Erythroblast (primary cell): ENCODE measurements at places on chromosomes 12 and 14.

DNA sequence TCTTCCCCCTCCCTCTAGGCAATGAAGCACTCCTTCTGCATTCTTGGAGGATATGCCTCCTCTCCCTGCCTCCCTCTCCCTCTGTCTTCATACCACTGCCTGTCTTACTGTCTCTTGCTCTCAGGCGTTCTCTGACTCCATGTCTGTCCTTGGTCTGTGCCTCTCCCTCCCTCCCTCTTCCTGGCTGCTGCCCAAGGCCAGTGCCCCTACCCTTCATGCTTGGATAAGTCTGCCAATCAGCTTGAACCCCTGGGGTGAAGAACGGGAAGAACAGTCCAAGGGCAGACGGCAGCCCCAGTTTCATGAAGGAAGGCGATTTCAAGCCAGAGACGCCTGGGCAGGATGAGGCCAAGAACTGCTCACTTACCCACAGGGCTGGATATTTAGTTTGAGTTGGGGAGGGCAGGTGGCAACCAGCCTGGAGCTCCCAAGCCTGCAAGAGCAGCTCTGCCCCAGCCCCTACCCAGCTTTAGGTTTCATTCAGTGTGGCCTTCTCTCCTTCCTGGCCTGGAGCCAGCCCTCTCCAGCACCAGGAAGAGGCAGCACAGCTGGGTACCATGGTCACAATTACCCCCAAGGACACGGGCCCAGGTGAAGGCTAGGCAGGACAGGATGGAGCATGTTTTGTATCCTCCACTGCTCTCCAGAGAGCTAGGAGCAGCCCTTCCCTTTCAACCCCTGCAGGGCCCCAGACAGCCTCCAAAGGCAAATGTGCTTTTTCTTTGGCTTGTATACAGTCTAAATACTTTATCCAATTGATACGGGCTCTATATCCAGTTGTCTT is 35.8 kb upstream of the LTBP2 start:
- no peak for DNase-seq

GRCh38 chr12:10967409-10967808 is 19.3 kb downstream of the TAS2R50 start:
- DNase-seq = no peak

- DNase-seq = peak; percentile 66
Observed at GRCh38 chr12:51905471-51906429, 1.6 kb upstream of the ACVRL1 start.

- DNase-seq = no peak
Observed at GRCh38 chr14:99038431-99038820, 233.6 kb downstream of the BCL11B start.

GRCh38 chr12:93780101-93780641 is 103.0 kb downstream of the CRADD start:
- no peak for DNase-seq

DNA sequence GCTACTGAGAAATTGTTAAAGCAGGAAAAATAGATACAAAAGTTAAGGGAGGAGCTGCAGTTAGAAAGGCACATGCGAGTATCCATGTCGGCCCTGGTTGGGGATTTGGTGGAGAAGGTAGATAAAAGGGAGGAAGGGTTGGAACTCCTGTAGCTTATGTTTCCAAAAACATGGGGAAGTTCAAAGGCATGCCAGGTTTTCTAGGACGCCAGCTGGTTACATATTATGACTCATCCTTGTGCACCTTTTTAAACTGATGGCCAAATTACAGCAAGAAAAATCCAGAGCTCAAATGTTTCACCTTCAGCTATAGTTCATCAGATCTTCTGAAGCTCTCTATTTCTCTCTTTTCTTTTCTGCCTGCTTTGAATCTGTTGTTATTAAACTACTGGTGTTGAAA is 13.2 kb upstream of the MAP4K5 start:
- no peak for DNase-seq

GRCh38 chr12:25357595-25357994 is 106.9 kb upstream of the KRAS start:
- no peak for DNase-seq

GRCh38 chr14:80446356-80446755 is 235.1 kb upstream of the DIO2 start:
- no peak for DNase-seq
